ENCODE measurements at places on chromosomes 5 and 9. TPM values are rescaled to one million over a fixed set of nuclear protein-coding genes. Genes with fewer than 3 reads are reported as not detected.

CCNJL gene
- total RNA-seq = 0.12 TPM

FOXI1 gene
- total RNA-seq = not detected

SLC34A3 gene
- total RNA-seq = not detected

ALDH7A1 gene
- 29.9 TPM for total RNA-seq

LHX3 gene
- total RNA-seq = not detected

ITGA1 gene
- 9.5 TPM for total RNA-seq

CCDC171 gene
- total RNA-seq = 4.5 TPM

PCDHB13 gene
- 0.12 TPM for total RNA-seq

PCDHB3 gene
- 0.77 TPM for total RNA-seq

SV2C gene
- total RNA-seq = not detected
